ENCODE measurements at places on chromosomes 13 and 19.

GRCh38 chr13:20489185-20489820 is 36.4 kb downstream of the CRYL1 start:
- DNase-seq: peak; percentile 36

GRCh38 chr19:47331931-47332547 is at the start of gene C5AR2:
Gene C5AR2 (plus strand): TSS chr19:47332175. CDS start chr19:47340800, 8,625 bp downstream.
- no peak for DNase-seq

GRCh38 chr13:48624858-48625257 is 28.9 kb upstream of the CYSLTR2 start:
- no peak for DNase-seq

- DNase-seq: no peak
Observed at GRCh38 chr13:42495255-42495654, 78.7 kb upstream of the TNFSF11 start.

DNA sequence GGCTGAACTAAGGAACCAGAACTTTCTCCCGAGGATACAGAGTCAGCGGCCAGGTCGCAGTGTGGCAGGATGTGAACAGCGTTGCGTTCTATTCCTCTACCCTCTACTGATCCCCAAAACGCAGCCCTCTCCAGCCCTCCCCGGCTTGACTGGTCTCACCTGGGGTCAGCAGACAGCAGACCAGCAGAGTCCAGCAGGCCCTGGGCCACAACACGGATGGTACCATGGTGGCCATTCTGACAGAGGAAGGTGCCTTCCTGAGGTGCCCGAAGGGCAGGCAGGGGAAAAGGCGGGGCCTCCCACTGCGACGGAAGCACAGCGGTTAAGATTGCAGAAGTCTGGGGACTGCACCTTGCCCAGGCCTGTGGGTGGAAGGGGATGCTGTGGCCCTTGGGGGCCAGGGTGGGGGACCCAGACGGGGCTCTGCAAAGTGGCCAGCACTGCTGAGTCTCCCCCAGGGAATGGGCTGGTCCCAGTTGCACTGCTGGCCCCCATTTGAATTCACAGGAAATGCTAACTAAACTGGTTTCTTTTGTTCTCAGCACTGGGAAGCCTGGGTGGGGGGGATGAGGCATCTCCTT is at the start of gene ICAM3:
ICAM3 (minus strand) TSS at position 245 of the 581 bp plus-strand sequence; CDS start at position 235, 10 bp downstream.
- DNase-seq: peak; percentile 56

GRCh38 chr19:50330365-50331078 is 1.3 kb upstream of the KCNC3 start:
- peak; percentile 75 for DNase-seq

DNA sequence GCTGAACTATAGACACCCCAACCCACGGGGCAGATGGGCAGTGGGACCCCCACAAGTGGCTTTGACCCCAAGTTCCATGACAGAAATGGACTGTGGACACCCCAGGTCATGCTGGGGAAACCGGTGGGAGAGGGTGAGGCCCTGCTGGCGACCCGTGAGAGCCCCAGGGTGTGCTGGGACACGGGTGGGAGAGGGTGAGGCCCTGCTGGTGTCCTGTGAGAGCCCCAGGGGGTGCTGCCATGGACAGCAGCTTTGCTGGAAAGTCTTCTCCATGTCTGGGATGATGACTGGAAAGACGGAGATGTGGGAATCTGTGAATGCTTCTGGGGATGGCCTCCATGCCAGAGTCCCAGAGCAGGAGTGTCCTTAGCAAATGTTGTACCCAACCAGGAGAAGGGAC is 148.4 kb downstream of the URI1 start:
- DNase-seq: no peak

DNA sequence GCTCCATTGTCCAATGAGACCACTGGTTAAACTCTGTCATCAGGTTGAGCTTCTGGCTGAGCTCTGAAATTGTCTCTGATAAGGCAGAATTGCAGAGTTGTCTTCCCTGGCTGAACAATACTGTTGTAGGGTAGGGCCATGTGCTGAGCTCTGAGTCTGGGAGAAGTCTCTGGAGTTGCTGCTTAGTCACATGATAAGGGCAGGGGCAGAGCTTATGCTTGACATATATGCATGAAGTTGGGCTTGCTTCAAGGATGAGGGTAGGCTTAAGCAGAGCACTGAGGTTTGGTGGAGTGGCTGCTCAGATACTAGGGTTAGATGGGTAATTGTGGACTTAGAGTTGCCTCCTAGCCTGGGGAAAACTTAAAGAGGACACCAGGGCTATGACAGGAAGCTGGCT is 946.3 kb upstream of the MIR17HG start:
- DNase-seq: no peak

DNA sequence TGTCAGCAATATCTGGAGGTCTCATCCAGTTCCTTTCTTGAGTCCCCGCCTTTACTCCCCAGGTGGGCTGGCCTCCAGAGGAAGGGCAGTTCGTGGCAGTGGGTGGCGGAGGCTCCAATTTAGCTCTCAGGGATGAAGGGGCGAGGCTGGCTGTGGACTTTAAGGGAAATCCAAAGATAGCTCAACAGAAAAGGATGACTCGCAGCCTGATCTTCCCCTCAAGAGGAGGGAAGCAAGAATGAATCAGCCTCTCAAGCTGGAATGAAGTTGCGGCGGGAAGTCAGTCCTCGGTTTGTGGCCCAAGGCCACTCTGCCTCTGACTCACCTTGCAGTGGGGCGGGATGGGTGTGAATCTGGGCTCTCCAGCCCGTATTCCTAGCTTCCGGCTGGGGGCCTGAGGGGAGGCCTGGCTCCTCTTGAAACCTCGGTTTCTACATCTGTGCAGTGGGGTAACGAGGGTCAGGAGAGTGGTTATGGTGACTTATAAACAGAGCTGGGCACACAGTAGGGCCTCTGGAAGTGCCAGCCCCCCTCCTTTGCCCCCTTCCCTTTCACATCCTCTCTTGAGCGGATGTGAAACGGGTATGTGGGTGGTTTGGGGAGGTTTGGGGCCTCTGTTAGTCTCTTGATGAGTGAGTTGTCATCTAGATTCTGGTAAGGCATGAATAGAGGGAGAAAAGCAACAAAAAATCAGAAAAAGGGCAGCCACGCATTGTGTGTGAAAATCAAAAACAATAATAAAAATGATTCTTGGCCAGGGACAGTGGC is 10.5 kb upstream of the SMG9 start:
- DNase-seq: no peak

GRCh38 chr13:49300276-49300675 is 52.6 kb downstream of the CDADC1 start:
- no peak for DNase-seq

DNA sequence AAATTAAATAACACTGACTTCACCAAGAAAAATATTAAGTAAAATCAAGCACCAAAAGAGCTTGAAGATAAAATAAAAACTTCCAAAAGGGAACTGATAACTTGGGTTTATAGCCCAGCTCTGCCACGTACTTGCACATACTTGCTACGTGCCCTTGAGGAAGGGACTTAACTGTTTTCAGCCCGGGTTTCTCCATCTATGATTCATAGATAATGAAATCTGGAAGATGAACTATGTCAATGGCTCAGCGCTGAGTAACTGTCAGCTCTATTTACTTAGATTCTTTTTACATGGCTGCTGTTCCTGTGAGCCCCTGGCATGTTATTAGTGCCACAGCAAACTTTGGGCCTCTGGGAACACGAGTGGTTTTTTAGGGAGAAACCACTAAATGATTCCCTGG is 9.6 kb upstream of the ZC3H13 start:
- DNase-seq: no peak

- DNase-seq: peak; percentile 50
Observed at GRCh38 chr19:11560404-11561051, 1.5 kb upstream of the ELOF1 start.

GRCh38 chr13:61413572-61414535 is 1.8 kb downstream of the PCDH20 start:
- no peak for DNase-seq

GRCh38 chr19:14556662-14557188 is 15.1 kb downstream of the NDUFB7 start:
- DNase-seq: peak; percentile 65

- no peak for DNase-seq
Observed at GRCh38 chr13:38429916-38430315, 80.3 kb downstream of the UFM1 start.

- DNase-seq: no peak
Observed at GRCh38 chr13:65488606-65489005, 1741.5 kb downstream of the PCDH9 start.
